Activated CD4-positive, CD25-positive, alpha-beta regulatory T cell (primary cell): ENCODE measurements at places on chromosomes 7 and 10.
A peak's percentile ranks its signal among the peaks of the same experiment; 100 is the strongest.

DNA sequence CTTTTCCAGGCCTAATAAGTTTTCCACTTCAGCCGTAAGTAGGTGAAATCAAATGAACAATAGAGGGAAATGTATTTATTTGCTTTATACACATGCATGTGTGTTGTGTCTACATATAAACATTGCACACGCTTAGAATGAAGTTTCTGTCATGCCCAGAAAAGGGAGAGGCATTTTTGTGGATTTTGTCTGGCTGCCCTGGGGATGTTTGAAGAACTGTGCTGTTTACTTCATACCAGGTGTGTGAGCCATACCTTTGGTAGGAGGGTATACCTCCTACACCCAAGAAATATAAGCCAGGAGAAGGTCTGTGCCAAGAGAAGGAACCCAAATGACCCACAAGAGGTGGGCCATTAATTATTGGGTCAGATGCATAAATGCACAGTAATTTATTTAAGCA, 12.8 kb downstream of the GATAD1 start:
- no peak for DNase-seq

- no peak for DNase-seq
Measured at GRCh38 chr10:66102756-66103155, 823.1 kb upstream of the LRRTM3 start.

DNA sequence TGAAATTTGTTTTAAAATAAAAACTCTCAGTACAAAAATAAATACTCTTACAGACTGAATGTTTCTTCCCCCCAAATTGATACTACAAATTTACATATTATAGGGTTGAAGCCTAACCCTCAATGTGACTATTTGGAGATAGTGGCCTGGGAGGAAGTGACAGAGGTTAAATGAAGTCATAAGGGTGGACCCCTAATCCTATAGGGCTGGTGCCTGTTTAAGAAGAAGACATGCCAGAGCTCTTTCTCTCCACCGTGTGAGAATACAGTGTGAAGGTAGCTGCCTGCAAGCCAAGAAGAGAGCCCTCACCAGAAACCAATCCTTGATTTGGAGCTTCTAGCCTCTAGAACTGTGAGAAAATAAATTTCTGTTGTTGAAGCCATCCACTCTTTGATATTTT, 67.6 kb downstream of the MCU start:
- DNase-seq = no peak

GRCh38 chr10:132254841-132255240, 52.9 kb downstream of the STK32C start:
- no peak for DNase-seq

- DNase-seq = peak; percentile 21
Measured at GRCh38 chr7:87312215-87312865, 33.1 kb upstream of the CROT start.

DNA sequence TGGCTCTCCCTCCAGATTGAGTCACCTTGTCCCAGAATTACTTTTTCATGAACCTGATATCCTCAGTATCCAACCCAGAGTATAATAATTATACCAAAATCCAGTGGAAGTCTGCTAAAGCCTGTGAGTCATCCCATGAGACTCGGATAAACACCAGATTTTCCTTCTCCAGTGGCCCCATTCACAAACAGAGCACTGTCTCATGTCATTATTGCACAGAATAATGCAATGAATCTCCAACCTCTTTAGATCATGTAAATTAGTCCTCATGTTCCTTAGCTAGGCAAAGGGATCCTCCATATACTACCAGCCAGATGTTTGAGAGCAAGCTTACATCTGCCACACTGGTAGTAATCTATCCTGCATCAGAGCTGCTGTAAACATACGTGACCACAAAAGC, 89.0 kb downstream of the AMPH start:
- DNase-seq = no peak

DNA sequence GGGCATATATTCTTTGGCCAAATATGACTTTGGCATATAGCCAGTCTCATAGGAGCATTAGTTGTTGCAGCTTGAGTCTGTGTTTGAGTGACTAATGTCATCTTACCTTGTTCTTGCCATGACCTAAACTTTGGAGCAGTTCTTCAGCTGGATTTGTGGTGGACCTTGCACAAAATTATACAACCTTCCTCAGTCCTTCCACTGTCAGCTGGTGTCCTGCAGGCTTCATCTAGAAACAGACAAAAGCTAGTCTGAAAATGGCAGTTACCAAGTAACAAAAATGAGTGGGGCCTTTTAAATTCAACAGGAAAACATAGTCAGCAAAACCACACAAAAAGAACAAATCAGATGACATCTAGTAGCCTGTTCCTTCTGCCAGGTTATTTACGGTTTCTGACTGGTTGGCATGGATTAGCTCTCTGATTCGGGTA, 59.5 kb upstream of the HECTD2 start:
- no peak for DNase-seq

DNA sequence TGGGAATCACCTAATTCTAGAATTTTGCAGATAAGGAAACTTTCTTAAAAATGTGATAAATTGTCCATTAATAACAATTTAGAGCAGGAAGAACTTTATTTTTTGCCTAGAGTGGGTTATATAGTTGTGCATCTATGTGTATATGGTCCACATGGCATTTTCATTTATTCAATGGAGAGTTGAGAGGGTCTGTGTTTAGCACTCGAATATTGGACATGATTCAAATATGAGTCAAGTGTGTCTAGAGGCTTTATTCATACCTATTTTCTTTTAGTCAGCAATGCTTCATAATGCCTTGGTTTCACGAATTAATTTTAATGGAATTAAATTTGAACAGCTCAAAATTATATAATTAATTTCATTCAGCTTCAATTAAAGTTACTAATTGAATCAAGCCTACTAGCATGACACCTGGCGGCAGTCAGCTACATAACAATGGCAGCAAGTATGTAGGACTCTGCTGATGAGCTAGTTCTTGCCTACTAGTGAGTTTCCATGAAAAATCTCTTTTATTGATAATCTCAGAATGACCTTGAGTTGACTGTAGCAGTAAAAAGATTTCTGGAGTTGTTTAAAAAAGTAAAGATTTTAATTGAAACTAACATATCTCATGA, 17.7 kb downstream of the MDFIC start:
- no peak for DNase-seq

- DNase-seq = peak; percentile 73
Measured at GRCh38 chr7:64562626-64563278, at the start of gene ZNF680. ZNF680 (minus strand) TSS chr7:64563071; CDS start chr7:64562954, 117 bp downstream.

DNA sequence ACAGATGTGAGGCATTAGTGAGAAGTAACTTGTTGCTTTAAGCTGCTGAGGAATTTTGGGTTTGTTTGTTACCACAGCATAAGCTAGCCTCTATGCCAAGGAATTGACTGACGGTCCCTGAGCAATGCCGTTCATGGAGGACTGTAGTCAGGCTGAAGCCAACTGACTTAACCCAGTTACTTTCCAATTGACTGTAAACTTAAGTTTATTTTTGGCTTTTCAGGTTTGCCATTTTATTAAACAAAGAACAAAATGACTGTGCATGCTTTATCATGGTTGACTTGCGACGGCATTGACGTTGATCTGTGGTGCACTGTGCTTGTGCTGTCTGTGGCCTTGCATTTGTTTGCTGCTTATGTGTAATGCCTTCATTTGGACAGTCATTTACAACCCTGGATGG, 53.5 kb downstream of the DNAJB9 start:
- no peak for DNase-seq

- no peak for DNase-seq
Measured at GRCh38 chr7:91089382-91089963, 174.8 kb upstream of the FZD1 start.

GRCh38 chr7:116417593-116418345, 81.8 kb upstream of the CAV2 start:
- DNase-seq = no peak

- DNase-seq = no peak
Measured at GRCh38 chr10:13865758-13866491, 279.2 kb downstream of the PRPF18 start.

DNA sequence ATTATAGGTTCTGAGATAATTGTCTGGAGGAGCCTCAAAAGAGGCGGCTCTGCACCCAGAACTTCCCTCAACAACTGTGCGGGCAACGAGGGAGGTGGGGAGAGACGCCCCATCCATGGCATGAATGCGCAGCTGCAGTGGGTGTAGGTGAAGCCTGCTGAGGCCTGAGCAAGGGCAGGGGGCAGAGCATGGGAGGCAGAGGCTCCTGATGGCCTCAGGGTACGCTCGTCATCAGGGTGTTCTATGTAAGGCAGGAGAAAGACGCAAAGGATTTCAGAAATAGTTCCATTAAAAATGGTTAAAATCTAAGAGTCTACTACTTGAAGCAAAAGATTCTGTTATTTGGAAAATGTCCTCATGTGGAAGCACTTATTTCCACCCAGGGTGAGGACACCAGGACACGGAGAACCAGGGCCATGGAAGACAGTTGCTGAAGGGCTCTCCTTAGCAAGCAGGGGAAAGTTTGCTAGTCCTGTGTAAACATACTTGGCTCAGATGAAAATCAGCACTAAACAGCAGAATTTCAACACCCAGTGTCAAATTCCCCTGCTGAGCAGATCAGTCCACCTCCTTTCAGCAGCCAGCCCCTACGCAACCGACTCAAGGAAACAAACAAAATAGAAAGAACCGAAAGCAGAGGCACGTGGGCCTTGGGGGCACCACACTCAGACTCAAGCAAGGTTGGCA, 18.9 kb downstream of the INSIG1 start:
- DNase-seq = no peak

- DNase-seq = no peak
Measured at GRCh38 chr7:93435791-93436190, 138.7 kb downstream of the CALCR start.

GRCh38 chr10:112344261-112344660, 29.7 kb upstream of the ACSL5 start:
- DNase-seq = no peak

DNA sequence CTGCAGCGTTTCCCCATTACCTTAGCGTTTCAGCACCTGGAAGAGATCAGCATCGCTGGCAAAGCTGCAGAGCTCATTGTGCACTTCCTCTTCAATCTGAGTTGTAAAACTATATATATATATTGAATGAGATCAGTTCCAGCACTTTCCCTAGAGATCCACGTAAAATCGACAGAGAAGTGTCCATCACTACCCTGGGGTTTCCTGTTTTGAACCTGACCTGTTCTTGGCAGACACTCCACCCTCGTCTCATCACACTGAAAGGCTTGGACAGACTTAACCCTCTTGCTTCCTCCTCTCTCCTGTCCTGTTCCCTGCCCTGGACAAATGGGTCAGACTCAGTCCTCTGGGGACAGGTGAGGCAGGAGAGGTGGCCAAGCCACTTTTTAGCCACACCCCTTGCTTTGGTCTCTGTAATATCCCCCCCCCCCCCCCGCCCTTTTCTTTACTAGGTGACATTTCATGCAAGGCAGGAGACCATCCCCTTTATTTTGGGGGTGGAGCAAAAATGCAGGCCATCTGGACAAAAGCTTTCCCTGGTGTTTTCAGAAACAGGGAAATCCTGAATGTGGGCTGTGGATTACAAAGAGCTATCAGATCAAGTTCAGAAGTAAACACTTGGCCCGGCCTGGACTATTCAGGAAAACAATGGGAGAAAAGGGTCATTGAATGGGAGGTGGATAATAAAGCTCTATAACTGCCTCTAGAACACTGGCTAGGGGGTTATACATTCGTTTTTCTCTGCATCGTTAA, 83.7 kb upstream of the KDM7A start:
- DNase-seq = no peak

- no peak for DNase-seq
Measured at GRCh38 chr7:55020466-55020871, 1.7 kb downstream of the EGFR start.

- no peak for DNase-seq
Measured at GRCh38 chr10:35554036-35554435, 51.1 kb upstream of the GJD4 start.

DNA sequence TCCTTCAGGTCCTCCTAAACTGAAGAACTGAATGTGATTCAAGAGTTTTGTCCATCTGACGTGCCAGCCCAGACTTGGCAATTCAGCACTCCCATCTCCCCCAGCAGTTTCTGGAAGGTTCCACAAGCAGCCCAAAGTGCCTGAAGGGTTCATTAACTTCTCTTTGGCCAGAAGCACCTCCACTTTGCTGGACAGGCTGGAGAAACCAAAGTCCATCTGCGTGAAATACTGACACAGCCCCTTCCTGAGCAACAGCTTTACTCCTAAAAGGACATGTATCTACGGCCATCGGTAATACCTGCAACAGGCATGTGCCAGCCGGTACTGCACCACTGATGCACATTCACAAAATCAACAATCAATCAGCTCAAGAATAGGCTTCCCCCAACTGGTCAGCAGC, 48.5 kb downstream of the RSU1 start:
- DNase-seq = no peak

- DNase-seq = no peak
Measured at GRCh38 chr7:139784648-139785047, 6.8 kb upstream of the HIPK2 start.

GRCh38 chr10:132878730-132879407, 63.5 kb downstream of the CFAP46 start:
- no peak for DNase-seq

- no peak for DNase-seq
Measured at GRCh38 chr10:48768144-48768766, 83.6 kb downstream of the WDFY4 start.

- no peak for DNase-seq
Measured at GRCh38 chr7:73847941-73848723, 5.8 kb upstream of the METTL27 start.

GRCh38 chr10:16566202-16566805, 44.6 kb upstream of the C1QL3 start:
- DNase-seq = no peak

DNA sequence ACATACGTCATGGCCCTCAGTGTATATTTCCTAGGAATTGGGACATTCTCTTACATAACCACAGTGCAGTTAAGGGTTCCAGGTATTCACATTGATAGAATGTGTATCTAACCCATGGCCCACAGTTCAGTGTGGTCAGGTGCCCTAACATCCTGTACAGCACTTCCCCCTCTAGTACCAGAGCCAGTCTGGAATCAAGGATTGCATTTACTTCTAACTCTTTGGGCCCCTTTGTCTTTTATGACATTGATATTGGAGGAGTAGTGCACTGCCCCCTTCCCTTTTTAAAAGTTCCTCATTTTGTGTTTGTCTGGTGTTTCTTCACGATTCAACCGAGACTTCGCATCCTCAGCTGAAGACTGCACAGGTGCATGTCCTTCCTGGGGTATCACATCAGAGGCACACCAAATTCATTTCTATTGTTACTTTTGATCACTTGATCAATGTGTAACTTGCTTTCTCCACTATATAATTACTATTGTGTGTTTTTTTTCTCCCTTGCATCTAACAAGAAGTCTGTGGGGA, 22.4 kb upstream of the NPFFR1 start:
- no peak for DNase-seq

DNA sequence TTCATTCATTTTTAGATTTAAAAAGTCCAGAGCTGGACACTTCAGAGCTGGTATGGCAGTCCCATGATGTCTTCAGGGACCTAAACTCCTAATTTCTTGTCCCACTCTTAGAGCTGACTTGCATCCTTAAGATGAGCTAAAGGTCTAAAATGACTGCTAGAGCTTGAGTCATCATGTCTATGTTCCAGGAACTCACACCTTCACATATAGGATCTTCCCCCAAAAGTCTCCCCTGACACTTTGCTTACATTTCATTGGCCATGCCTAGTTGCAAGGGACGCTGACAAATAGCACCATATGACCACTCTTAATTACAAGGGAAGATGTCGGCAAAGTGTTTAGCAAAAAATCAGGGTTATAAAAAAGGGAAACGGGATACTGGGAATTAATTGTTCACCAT, 10.4 kb upstream of the AOAH start:
- DNase-seq = no peak

GRCh38 chr7:96822824-96823223, 113.2 kb upstream of the SEM1 start:
- DNase-seq = no peak
